ENCODE measurements at places on chromosomes 5 and 9. TPM values are rescaled to one million over a fixed set of nuclear protein-coding genes. Genes with fewer than 3 reads are reported as not detected.
A peak's percentile ranks its signal among the peaks of the same experiment; 100 is the strongest.

DNA sequence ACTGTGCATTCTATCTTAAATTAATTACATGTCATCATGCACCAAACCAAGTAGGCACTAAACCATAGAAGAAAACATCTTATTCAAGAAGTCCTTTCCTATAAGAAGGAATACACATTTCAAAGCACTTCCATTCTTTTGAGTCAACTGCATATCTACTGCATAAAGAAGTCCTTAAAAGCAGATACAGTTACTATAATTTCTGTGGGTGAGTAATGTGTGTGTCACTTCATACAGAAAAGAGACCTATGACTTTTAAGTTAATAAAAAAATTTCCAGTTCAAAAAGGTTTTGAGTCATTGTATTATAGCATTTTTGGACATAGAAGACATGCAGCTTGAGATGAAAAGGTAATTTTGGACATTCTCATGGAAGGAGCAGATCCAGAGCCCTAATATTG, 125.0 kb downstream of the DTWD2 start:
- H3K4me1 ChIP-seq: peaks cover 14% of the 10 kb centered on the region
- H3K36me3 ChIP-seq: no peaks in the 10 kb centered on the region
- H3K27me3 ChIP-seq: no peaks in the 10 kb centered on the region
- DNase-seq: peak; percentile 49
- no peak overlapping the region for H3K27ac ChIP-seq

DNA sequence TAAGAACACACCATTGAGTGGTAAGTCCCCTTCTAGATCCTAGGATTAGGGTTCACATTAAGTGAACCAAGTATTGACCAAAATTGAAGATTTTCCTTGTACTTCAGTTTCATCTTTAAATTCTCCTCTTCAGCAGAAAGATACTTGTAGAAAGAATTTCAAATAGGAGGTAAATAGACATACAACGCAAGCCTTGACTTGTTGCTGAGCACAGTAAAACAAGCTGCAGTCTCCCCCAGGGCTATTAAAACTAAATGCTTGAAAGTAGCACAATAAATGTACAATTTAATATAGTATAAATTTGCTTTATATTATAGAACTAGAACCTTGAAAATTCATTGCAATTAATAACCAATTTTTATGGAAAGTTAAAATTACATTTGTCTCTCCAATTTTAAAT, 170.1 kb upstream of the TARS1 start:
- H3K4me3 ChIP-seq: no peak overlapping the region
- H3K4me1 ChIP-seq: peaks cover 14% of the 10 kb centered on the region
- no peaks in the 10 kb centered on the region for H3K27me3 ChIP-seq
- H3K27ac ChIP-seq: peak overlapping the region; percentile 78

DNA sequence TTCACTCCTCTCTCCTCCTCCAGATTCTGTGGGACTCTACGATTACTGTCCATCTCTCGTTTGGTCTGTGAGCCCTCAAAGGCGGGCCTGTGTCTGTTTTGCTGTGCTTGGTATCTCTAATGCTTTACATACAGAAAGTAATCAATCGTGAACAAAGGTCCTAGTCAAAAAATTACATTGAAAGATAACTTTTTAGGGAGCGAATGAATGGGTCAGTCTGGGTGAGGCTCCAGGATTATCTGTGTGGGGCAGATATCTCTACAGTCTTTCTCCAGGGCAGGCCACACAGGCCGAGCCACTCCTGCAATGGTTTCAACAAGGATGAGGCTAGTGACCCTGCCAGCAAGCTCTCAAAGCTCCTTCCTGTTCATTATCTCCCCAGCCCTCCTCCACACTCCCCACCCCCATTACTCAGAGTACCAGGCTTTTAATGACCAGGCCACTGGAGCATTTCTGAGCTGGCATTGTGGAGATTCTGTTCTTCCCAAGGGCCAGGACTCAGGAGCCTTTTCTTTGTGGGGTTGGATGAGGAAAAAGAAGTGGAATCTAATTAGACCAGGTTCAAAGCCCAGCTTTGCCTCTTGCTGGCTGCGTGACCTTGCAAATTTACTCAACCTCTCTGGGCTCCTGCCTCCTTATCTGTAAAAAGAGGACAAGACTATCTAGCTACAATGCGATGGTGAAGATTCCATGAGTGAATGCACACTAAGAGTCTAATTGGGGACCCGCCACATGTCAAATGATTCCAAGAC, 10.2 kb downstream of the CORO2A start:
- no peaks in the 10 kb centered on the region for H3K36me3 ChIP-seq
- no peak for DNase-seq

The PRRT1B gene
- not detected for total RNA-seq

The PCDHGB6 gene
- total RNA-seq: 8.0 TPM

DNA sequence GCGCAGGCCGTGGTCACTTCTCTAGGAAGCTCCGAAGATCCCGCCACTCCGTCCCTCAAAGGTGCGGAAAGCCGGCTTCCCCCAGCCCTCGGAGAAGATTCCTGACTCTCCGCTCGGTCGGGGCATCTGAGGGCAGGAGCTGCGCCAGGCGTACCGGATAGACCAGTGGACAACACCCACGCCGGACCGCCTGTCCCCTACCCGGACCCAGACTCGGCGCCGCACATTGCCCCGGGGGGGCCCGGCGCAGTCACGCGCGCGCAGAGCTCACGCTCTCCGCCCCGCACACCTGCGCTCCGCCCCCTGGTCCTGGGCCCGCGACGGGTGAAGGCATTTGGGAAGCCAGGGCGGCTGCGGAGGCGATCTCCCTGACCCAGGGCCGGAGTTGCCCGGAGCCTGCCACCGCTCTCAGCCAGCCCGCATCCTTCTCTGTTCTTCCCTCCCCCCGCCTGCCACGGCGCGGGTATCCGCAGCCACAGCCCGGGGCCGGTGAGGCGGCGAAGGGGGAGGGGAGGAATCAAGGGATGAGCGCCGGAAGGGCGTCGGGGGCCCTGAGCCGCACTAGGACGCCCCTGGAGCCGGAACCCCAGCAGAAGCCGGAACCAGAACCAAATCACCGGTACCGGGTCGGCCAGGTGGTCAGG, 448 bp downstream of the RELL2 start:
- DNase-seq: peak; percentile 89
- peak overlapping the region; percentile 90 for H3K4me3 ChIP-seq
- no peak overlapping the region for H3K27ac ChIP-seq
- H3K36me3 ChIP-seq: peaks cover 22% of the 10 kb centered on the region

DNA sequence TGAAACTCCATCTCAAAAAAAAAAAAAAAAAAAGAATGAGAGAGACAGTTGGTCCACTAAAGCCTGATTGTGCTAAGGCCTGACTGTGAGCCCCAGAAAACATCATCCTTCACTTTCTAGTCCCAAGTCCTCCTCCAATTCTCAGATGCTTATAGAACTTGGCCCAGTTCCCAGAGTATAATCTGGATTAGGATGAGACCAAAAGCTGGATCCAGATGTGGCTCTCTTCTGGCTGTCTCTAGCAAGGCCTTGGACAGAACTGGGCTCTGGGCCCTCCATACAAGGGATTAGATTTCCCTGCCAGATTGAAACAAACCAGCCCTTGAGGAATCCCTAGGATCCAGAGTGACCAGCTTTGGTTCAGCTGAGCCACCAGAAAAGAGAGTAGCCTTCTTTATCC, 98.4 kb upstream of the ZNF366 start:
- H3K27me3 ChIP-seq: no peaks in the 10 kb centered on the region
- peaks cover 16% of the 10 kb centered on the region for H3K4me1 ChIP-seq
- H3K4me3 ChIP-seq: no peak overlapping the region
- H3K36me3 ChIP-seq: no peaks in the 10 kb centered on the region
- DNase-seq: no peak

The GZMA gene
- total RNA-seq: not detected

The PRDM9 gene
- not detected for total RNA-seq

DNA sequence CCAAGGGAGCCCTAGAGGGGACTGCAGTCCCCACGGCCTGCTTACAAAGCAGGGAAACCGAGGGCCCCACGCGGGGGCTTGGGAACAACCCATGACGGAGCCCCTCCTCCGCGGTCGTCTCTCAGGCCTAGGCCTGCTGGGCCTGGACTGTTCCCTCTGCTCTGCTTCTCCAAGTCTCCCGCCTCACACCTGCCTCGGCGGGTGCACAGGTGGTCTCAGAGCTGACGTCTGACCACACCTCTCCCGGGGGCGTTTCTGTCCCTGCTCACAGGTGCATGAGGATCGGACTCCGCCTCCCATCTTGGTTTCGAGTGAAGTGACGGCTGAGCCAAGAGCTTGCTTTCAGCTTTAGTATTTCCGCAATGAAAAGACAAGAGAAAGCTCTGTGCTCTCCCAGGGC, 72.1 kb downstream of the MRPL36 start:
- H3K4me1 ChIP-seq: no peaks in the 10 kb centered on the region
- H3K27ac ChIP-seq: no peak overlapping the region
- H3K4me3 ChIP-seq: no peak overlapping the region
- no peaks in the 10 kb centered on the region for H3K36me3 ChIP-seq
- H3K27me3 ChIP-seq: no peaks in the 10 kb centered on the region

The PROB1 gene
- total RNA-seq: 1.2 TPM

DNA sequence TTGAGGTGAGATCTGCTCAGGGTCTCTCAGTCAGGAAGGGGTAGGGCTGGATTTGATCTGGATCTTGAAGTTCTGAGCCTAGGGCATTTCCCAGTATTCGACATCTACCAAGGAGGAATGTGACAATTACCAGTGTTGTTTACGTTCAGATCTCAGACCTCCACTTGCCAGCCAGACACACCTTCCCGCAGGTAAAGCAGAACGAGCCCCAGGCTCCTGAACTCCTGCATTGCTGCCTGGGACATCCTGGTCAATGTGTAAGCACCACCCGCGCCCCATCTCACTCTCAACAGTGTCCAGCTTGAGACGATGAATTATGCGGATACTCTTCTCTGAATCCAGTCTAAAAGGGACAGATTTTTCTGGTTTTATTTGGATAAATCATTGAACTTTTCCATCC, 56.7 kb upstream of the PTCH1 start:
- H3K27ac ChIP-seq: no peak overlapping the region
- peaks cover 10% of the 10 kb centered on the region for H3K27me3 ChIP-seq
- H3K4me3 ChIP-seq: no peak overlapping the region
- DNase-seq: peak; percentile 66

DNA sequence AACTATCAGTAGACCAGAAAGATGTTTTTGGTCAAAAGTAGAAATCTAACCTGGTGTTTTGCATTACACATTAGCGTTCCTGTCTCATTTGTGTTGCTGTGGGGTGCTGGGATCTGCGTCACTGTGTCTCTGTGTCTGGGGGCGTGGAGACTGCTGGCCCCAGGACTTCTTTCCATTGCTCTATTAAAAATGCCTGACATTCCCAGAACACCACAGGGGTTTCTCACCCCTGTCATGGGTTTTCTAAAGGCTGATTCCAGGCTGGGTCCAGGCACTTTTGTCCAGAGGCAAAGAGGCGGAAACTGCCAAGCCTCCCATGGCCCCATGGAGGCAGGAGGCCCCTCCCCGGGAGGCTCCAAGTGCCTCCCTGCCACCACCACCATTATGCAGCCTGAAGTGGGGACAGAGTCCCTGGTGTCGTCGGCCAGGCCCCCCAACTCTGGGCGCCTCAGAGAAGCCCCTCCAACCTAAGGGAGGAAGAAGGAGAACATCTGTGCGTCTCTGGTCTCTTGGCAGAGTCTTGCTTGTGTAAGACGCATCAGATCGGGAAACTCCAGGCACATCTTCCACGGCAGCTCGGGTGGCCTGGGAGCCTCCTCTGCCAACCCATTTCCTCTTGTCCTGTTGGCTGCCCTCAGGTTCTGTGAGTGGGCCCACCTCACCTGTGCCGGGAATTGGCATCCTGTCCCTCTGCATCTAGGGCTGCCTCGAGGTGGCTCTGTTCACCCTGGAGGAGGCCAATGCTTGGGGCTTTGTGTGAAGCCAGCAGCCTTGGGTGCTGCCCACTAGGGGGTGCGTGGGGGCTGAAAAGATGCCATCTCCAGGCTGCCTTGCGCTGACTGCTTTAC, 13.8 kb upstream of the PLEKHG4B start:
- no peak overlapping the region for H3K27ac ChIP-seq
- no peak overlapping the region for H3K4me3 ChIP-seq
- peaks cover 3% of the 10 kb centered on the region for H3K4me1 ChIP-seq
- DNase-seq: peak; percentile 93

The RAB24 gene
- 22.8 TPM for total RNA-seq

The SHC3 gene
- 0.36 TPM for total RNA-seq

GRCh38 chr5:88884608-88884877, 1.6 kb upstream of the MEF2C start:
- no peaks in the 10 kb centered on the region for H3K27me3 ChIP-seq
- peak overlapping the region; percentile 84 for H3K27ac ChIP-seq
- peaks cover 21% of the 10 kb centered on the region for H3K4me1 ChIP-seq

The CAMK2A gene
- 0.88 TPM for total RNA-seq

The KCNMB1 gene
- total RNA-seq: under 0.01 TPM

DNA sequence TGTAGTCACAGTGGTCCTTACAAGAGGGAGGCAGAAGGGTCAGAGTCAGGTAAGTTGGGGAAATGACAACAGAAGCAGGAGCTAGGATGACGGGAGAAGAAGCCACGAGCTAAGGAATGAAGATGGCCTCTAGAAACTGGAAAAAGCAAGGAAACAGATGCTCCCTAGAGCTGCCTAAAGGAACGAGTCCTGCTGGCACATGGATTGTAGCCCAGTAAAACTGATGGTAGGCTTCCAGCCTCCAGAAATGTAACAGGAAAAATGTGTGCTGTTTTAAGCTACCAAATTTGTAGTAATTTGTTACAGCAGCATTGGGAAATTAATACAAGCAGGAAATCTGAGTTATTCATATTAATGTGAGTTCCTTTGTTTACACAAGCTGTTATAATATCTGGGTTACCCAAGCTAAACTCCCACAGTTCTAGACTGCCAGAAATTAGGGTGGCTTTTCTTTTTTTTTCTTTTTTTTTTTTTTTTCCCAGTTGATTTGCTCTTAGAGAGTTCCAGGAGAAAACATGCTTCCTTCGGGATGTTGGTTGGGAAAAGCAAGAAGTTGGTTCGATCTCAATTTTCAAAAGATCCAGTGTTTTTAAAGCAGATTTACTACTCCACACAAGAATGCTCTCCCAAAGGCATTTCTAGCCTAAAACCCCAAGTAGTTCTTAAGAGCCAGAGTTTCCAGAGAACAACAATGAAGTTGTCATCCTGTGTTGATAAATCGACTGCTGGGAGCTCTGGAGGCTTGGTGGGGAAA, 400.0 kb upstream of the SLC24A2 start:
- no peak for DNase-seq
- H3K27me3 ChIP-seq: peaks cover 7% of the 10 kb centered on the region
- no peak overlapping the region for H3K4me3 ChIP-seq
- no peak overlapping the region for H3K27ac ChIP-seq

GRCh38 chr9:104143550-104143910, 49.4 kb downstream of the SMC2 start:
- DNase-seq: no peak
- H3K27ac ChIP-seq: no peak overlapping the region
- H3K4me3 ChIP-seq: no peak overlapping the region
- no peaks in the 10 kb centered on the region for H3K4me1 ChIP-seq

- DNase-seq: peak; percentile 37
- H3K27ac ChIP-seq: no peak overlapping the region
- H3K27me3 ChIP-seq: no peaks in the 10 kb centered on the region
- H3K36me3 ChIP-seq: no peaks in the 10 kb centered on the region
Observed at GRCh38 chr9:129289131-129289731, 111.2 kb upstream of the IER5L start.

The ZFP2 gene
- total RNA-seq: 1.4 TPM

GRCh38 chr5:37983463-37983862, 143.6 kb upstream of the GDNF start:
- H3K4me3 ChIP-seq: no peak overlapping the region
- DNase-seq: peak; percentile 30
- H3K4me1 ChIP-seq: no peaks in the 10 kb centered on the region
- peaks cover 22% of the 10 kb centered on the region for H3K27me3 ChIP-seq
- H3K36me3 ChIP-seq: no peaks in the 10 kb centered on the region

- H3K27me3 ChIP-seq: no peaks in the 10 kb centered on the region
- no peak overlapping the region for H3K27ac ChIP-seq
- H3K36me3 ChIP-seq: no peaks in the 10 kb centered on the region
- H3K4me3 ChIP-seq: no peak overlapping the region
- H3K4me1 ChIP-seq: peaks cover 24% of the 10 kb centered on the region
Observed at GRCh38 chr5:160542840-160543239, 121.2 kb downstream of the PTTG1 start.
